ENCODE measurements at places on chromosomes 4 and X. TPM values are rescaled to one million over a fixed set of nuclear protein-coding genes. Genes with fewer than 3 reads are reported as not detected.

DNA sequence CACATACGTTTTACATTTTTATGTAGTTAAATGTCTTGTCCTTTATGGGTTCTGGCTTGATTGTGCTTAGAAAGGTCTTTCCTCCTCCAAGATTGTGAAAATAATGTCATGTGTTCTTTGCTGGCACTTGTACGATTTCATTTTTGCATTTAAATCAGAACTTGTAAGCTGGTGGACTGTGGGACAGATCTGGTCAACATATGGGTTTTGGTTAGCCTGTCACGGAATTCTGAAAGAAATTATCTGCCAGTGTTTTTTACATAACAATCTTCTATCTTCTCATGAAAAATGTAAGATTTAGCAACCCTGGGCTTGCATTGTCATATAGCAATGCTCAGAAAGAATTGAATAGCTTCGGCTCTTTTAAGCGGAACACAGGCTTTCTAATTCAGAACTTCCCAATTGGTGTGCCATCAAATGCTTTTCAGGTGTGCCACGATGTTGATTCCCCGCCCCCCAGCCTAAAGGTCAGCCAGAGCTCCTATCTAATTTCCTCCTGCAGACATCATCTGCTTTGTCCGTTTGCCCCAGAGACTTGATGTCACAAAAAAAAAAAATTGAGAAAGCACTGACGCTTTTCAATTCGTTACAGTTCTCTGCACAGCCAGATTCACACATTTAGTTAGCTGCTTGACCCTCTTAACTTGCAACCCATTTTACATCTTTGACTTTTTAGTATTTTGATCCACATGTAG, 16.2 kb downstream of the AFF1 start:
- no peak for DNase-seq

- no peak for DNase-seq
Observed at GRCh38 chrX:78168065-78168464, 28.6 kb upstream of the TAF9B start.

- DNase-seq, result no peak
Observed at GRCh38 chr4:142110136-142110535, 473.8 kb downstream of the IL15 start.

DNA sequence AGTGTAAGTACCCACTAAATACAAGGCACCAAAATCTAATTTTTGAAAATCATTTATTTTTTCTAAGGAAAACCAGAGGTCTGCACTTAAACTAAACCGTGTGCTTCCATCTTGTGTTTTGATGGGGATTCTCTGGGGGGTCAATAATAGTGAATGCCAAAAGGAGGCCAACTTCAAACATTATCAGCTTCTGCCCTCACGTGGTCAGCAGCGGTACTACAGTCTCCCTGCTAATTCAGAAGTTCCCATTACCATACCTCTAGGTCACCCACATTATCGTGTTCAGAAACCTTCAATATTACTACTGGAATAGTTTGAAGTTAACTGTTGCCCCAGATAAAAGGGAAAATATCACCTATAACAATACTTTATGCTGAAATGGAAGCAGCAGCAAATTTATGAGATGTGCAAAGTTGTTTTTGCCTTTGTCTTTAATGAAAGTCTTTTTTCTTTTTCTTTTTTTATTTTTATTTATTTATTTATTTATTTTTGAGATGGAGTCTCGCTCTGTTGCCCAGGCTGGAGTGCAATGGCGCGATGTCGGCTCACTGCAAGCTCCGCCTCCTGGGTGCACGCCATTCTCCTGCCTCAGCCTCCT, 17.3 kb downstream of the CTPS2 start:
- peak; percentile 77 for DNase-seq

- no peak for DNase-seq
Observed at GRCh38 chrX:78708816-78709215, 38.7 kb upstream of the LPAR4 start.

GRCh38 chr4:27087306-27088045, 226.8 kb downstream of the STIM2 start:
- DNase-seq, result no peak

DNA sequence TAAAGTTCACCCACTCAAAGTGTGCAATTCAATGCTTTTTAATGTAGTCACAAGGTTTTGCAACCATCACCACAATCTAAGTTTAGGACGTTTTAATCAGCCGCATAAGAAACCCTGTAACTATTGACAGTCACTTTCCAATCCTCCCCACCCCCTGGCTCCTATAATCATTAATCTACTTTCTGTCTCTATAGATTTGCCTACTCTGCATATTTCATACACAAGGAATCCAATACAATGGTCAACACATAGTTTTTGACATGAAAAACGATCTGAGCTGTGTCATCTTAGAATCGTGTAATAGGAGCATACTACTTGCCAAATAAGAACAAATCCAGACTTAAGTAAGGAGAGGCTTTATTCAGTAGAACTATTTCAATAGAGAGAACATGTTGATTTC, 47.6 kb downstream of the ANXA3 start:
- no peak for DNase-seq

GRCh38 chr4:183522821-183523220, 18.0 kb downstream of the ING2 start:
- DNase-seq, result no peak

DNA sequence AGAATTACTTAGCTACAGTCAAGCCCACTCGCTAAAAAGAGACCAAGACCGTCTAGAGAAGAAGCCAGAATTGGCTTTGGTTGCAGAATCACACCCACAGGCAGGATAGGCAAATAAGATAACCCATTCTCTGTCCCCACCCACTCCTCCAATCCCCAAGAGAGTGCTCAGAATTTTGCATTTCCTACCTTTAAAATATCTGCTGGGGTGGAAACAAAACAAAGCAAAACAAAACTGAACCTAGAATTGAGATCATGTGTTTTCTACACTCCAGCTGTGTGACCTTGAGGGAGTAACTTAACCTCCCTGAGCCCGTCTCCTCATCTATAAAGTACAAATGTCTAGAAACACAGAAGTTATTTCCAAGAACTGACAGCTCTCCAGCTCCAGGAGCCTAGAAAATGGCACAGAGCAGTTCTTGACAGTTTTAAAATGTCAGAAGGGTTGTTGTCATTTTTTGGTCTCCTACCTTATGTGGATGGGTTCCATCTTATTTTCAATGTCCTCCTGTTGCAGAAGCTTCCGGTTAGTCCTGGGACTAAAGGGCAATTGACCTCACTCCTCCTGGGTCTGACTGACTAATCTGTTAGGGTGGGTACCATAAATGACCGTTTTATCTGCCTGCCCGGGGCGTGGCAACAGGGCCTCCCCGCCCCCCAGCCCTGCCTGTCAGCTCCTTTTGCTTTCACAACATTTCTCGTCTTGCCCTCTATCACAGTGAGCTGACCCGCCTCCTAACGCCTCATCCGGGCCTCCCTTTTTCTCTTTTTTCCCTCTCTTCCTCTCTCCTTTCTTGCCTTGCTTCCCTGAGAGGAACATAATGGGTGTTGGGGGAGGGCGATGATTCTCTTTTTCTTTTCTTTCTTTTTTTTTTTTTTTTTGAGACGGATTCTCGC, 114.0 kb downstream of the RBM47 start:
- peak; percentile 86 for DNase-seq

GRCh38 chrX:114962209-114962608, 55.2 kb downstream of the IL13RA2 start:
- no peak for DNase-seq

DNA sequence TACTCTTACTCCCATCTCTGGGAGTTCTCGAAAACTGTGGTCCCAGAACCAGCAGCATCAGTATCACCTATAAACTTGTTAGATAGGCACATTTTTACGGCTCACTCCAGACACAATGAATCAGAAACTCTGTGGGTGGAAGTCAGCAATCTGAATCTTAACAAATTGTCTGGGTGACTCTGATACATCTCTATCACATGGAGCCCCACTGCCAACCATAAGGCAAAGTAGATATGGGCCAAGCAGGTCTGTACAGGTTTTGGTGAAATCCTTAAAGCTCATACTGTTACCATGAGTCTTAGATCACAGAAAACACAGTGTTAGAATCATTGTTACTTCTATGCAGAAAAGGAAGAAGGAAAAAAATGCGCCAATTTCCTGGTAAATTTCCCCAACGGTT, 122.5 kb upstream of the HCCS start:
- no peak for DNase-seq

DNA sequence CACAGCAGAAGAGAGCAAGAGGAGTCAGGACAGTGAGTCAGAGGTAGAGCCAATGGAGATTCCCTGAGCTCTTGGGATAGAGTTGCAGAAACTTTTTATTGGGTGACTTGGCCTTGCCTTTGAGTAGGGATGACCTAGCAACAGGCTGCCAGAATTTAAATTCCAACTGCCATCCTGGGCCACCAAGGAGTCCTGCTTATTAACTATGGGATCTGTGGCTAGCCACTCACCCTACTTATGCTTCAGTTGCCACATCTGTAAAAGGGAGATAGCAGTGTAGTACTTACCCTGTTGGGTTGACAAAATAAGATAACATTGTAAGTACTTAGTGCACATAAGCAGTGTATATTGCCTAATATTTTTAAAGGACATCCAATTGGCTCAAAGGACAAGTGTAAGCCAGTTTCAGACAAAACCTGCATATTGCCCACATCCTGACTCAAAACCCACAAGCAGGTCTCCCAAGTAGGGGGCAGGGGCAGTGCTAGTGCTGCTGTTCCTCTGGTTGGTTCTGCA, 43.5 kb upstream of the TMEM164 start:
- no peak for DNase-seq

- DNase-seq, result no peak
Observed at GRCh38 chrX:53086464-53086863, 4.3 kb downstream of the TSPYL2 start.

- peak; percentile 60 for DNase-seq
Observed at GRCh38 chrX:74382613-74383012, 38.7 kb upstream of the SLC16A2 start.

DNA sequence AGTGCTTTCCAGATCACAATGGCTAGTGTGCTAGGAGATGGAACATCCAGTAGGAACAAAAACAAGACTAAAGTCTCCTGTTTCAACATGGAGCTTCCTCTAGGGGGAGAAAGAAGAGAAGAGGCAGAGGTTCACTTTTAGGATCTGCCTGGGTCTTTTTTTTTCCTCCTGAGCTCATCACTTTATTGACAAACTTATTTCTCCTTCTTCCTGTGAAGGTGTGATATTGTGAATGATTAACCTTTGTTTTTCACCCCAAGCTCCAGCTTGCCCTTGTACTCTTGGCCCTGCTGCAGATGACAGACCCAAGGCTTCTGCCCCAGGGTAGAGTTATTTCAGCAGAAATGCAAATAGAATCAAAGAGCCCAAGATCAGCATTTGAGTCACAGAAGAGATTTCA, 13.5 kb downstream of the PAGE4 start:
- no peak for DNase-seq

GRCh38 chrX:94830717-94831116, 1156.7 kb downstream of the FAM133A start:
- no peak for DNase-seq

DGAT2L6 gene
- total RNA-seq, result not detected

CORIN gene
- 0.64 TPM for total RNA-seq

ANXA10 gene
- 33.4 TPM for total RNA-seq

TMSB15C gene
- 4.6 TPM for total RNA-seq

RBMXL3 gene
- total RNA-seq, result not detected

COL25A1 gene
- 1.9 TPM for total RNA-seq

MTTP gene
- total RNA-seq, result 92.2 TPM

Measured in hepatocyte (in vitro differentiated cells).